ENCODE measurements at places on chromosomes 6 and 20.

DNA sequence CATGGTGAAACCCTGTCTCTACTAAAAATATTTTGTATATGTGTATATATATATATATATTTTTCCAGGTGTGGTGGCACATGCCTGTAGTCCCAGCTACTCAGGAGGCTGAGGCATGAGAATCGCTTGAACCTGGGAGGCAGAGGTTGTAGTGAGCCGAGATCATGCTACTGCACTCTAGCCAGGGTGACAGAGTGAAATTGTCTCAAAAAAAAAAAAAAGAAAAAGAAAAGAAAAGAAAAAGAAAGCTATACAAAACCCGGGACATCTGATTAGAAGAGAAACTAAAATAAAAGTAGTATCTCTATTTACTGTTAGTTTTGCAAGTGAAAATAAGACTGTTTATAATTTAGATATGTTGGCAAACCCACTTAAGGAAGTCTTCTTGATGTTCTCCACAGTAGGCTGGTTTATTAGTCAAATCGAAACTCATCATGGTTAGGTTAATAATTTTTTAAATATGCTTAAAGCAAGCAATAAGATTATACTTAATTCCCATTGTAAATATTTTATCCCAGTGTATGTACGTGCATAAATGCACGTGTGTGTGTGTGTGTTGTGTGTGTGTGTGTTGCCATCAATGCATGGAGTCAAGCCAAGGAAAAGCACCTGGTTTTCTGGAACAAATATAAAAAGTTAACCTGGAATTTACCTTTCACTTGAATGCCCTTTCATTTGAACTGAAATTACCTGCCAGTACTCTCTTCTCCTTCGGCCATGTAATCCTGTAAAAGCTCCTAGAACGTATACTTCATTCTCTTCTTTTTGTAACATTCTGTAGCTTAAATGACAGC is 7.1 kb downstream of the VNN2 start:
- no peak for DNase-seq

- DNase-seq, result no peak
Observed at GRCh38 chr6:40356242-40356910, 230.8 kb downstream of the LRFN2 start.

GRCh38 chr6:143441680-143442545 is 8.6 kb downstream of the ADAT2 start:
- DNase-seq, result peak; percentile 23

GRCh38 chr6:20632696-20633095 is 98.4 kb downstream of the CDKAL1 start:
- DNase-seq, result no peak

DNA sequence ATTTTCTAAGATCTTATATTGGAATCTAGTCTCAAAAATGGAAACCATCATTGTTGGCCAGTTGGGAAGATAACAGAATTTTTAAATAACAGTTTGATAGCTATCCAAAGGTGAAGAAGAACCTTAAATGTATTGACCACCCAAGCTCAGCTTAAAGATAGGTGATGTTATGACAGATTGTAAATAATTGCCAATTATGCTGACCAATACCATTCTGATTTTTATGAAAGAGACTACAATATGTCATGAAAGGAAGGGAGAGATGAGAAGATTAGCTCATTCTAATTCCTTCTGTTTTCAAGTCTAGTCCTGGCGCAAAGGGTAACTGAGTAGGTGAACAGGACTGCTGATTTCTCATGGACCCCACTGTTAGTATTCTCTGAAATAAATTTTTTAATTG is 5.7 kb upstream of the TAB2 start:
- DNase-seq, result no peak

DNA sequence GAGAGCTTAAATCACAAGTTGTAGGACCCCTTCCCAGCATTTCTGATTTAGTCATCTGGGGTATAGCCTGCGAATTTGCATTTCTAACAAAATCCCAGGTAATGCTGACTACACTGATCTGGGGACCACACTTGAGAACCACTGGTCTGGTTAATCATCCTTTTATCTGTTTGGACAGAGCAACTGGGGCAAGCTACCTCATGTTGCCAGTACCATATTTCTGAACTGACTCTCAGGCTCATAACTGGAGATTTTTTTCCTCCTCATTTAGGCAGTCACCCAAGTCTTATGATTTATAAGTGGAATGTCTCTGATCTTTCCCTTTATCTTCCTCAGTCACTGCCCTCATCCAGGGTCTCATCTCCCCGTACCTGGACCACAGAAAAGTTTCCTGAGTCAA is 12.0 kb upstream of the GTF3C6 start:
- no peak for DNase-seq

GRCh38 chr6:157029980-157030690 is 253.0 kb downstream of the ARID1B start:
- DNase-seq, result no peak

GRCh38 chr6:15434823-15435380 is 189.0 kb downstream of the JARID2 start:
- DNase-seq, result no peak

- no peak for DNase-seq
Observed at GRCh38 chr6:29827579-29828470, at the start of gene HLA-G. TSS of gene HLA-G (plus strand) at chr6:29827825. CDS start at chr6:29827845, 20 bp downstream.

- no peak for DNase-seq
Observed at GRCh38 chr20:47285189-47285588, 71.3 kb downstream of the ZMYND8 start.

- no peak for DNase-seq
Observed at GRCh38 chr20:19973961-19974629, 43.1 kb upstream of the NAA20 start.

- no peak for DNase-seq
Observed at GRCh38 chr6:65638047-65638831, 68.8 kb downstream of the EYS start.

GRCh38 chr6:25233226-25233625 is 45.9 kb upstream of the CARMIL1 start:
- DNase-seq, result no peak

DNA sequence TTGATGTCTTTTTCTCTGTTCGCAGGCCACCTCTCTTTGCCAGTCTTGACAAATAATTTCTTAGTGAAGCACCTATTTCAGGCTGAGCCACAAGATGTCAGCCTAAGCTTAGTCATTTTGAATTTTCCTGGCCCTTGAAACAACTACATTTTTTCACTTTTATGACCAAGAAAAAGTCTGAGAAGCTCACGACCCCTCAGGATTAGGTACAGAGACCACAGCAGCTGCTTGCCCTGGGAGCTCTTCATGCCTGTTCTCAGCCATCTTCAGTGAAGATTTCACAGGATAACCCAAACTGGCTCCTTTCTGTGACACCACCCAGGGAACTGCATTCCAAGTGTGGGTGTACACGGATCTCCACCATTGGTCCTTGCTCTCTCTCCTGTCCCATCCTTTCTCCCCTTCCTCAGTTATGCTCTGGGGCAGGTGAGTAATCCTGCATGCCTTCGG is 38.4 kb upstream of the SPTLC3 start:
- peak; percentile 17 for DNase-seq

GRCh38 chr6:95866732-95867131 is 149.0 kb upstream of the FUT9 start:
- no peak for DNase-seq

DNA sequence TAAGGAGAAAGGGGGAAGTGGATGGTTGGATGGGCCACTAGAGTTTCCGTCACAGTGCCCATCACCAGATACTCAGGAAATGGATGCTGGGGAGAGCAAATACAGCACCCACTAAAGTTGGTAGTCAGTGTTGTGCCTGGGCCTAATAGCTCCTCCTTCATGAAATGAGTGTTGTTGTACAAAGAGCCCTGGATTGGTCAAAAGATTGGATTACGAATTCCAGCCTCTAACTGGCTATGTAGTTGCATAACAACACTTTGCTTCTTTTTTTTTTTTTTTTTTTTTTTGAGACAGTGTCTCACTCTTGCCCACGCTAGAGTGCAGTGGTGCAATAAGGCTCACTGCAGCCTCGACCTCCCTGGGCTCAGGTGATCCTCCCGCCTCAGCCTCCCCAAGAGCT is 27.4 kb downstream of the KCNG1 start:
- DNase-seq, result no peak

DNA sequence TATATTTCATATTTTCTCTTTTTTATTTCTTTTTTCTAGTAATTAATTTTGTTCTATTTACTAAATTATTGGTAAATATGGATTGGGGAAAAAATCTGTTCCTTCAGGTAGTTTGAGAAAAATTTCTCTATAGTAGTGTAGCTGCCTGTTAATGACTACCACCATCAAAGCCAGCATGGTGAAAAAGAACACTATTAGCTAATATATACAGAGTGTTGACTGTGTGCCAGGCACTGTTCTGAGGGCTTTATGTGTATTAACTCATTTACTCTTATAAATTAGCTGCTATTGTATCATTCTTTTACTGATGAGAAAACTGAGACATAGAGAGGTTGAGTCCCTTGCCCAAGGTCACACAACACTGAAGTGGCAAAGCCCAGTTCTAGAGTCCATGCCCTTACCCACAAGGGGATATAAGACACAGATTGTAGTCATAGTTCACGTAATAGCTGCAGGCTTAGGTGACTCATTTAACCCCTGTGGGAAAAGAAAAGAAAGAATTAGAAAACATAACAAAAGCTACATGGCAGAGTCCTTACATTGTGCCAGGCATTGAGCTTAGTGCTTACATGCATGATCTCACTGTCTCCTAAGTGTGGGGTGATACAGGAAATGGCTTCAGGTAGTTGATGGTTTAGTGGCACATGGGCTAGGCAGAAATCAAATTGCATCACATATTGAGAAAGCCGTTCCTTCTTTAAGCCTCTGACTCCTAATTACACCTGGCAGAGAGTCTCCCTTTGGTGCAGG is 12.2 kb upstream of the AKIRIN2 start:
- DNase-seq, result no peak

DNA sequence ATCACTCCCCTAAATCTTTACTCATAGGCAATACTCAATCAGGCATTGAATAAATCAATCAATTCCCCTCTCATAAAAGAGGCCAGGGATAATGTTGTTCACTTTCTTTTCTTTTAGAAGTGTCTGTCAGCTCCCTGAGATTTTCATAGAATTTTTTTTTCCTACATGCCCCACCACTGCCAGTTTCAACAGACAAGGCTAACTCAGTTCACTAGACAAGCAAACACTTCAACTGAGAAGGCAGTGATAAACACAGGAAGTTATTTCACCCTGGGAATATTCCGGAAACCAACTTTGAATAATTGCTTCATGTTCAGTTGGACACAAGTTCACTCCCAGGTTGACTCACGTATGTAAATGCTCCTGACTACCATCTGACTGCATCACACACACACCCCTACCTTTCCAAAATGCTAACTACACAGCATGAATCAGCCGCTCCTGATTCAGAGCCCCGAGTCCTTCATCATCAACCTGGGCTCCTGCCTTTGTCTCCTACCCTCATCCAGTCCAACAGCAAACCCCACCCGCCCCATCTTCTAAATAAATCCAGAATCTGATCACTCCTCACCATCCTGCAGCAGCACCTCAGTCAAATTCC is 143.9 kb downstream of the BCAS1 start:
- peak; percentile 91 for DNase-seq

DNA sequence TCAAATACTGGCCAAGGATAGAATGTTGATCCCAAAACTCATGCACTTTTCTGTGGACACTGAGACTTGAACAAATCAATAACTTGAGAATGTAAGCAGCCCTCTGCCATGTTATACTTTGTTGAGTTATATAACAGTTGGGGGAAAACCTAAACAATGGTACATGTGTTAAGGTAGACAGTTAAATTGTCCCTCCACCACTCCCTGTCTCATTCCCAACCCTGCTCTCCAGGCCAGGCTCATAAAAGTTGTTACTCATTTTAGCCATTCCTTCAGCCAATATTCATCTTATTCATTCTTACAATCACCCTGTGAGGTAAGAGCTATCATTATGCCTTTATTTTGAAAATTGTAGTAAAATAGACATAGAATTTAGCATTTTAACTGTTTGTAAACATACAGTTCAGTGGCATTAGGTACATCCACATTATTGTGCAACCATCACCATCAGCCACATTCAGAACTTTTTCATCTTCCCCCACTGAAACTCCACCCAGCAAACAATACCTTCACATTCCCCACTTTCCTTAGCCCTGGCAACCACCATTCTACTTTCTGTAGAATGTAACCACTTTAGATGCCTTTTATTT is 38.2 kb upstream of the IER3 start:
- DNase-seq, result peak; percentile 86

- no peak for DNase-seq
Observed at GRCh38 chr20:18928626-18929025, 115.0 kb downstream of the SCP2D1 start.

GRCh38 chr6:2140438-2141128 is 104.8 kb downstream of the GMDS start:
- DNase-seq, result no peak

DNA sequence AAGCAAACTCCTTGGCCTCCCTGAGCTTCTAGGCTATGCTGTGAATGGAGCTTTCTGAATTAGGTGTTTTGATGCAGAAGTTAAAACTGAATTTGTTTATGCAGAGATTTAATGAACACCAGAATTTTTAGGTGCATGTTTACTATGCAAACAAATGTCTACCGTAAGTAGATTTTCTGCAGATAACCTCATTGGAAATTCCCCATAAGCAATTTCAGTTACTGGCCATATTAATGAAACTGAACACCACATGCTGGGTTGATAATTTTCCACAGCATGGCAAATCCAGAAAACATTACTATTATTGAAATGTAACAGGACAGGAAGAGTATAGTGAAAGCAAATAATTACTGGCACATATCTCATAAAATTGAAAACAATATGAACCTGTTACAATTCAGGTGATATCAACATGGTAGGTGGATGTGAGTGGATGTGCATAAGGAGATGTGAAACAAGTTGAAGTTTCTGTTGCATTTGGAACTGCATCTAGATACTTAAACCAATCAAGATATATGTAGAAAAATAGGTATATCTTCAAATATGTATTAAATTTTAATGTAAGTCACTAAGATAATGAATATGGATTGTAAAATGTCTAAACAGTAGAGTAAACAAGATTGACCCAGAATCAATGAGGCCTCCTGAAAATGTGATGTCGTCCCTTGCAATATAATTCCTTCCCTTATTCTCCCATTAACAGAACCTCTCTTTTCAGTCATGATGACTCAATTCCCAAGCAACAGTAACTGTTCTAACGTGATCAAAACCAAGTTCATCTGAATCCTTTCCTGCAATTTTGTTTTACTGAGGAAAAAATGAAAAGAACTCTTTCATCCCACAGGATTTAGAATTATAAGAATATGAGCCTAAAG is 11.0 kb downstream of the PTCHD4 start:
- DNase-seq, result no peak

DNA sequence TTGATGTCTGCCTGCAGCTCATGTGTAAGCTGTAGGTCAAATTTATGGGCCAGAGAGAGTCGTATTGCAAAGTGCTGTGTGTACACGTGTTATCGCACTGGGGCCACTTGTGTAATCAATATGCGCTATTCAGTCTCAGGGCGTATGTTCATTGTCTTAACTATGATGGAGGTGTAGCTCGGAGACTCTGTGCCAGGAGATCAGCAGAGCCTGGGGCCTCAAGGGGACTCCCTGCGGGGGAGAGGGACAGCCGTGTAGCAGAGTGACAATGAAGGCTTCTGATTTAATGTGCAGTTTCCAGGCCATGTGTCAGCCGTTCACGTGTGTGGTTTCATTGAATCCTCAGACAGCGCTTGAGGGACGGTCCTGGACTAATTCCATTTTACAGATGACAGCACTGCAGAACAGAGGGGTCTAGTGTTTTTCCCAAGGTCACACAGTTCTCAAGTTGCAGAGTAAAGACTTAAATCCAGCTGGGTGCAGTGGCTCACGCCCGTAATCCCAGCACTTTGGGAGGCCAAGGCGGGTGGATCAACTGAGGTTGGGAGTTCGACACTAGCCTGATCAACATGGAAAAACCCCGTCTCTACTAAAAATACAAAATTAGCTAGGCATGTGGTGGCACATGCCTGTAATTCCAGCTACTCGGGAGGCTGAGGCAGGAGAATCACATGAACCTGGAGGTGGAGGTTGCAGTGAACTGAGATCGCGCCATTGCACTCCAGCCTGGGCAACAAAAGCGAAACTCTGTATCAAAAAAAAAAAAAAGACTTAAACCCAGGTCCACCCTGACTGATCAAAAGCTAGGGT is 242.5 kb downstream of the PREX1 start:
- no peak for DNase-seq

Measured in AG09309 (cell line).